ENCODE measurements at places on chromosomes 3 and 15. TPM values are rescaled to one million over a fixed set of nuclear protein-coding genes. Genes with fewer than 3 reads are reported as not detected.

DNA sequence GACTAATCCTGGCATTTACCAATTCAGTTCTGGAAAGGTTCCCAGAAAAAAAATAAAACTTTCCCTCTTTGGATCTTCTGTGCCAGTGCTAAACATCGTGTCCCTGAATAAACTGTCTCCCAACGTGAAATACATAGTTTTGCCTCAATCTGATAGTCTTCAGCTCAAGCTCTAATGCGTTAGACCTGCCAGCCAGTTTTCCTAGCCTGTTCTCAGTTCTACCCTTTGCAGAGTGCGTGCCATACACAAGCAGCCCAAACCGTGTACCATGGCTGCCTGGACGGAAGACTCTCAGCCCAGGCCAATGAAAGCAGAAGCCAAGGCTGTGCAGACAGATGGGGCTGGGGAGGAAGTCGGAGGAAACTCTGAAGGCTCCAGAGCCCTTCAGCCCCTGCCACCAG lies 11.4 kb upstream of the OCA2 start:
- DNase-seq, result no peak

GRCh38 chr3:154792828-154793227 lies 287.3 kb upstream of the MME start:
- DNase-seq, result no peak

DNA sequence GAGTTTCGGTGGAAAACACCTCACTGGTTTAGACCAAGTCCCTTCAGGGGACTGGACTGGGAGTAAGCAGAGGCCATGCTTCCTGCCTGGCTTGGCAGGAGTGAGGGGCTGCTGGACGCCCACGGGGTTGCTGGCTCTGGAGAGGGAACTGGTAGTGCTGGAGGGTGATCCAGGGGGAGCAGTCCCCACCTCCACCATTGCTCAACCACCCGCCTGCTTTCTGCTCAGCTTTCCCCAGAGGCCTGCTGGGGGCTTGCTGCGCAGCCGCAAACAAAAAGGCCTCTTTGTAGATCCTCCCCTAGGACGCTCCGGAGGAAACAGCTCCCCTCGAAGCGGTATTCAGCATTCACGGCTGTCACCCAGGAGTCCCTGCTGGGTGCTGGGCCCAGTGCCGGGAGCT lies 33.5 kb downstream of the EBLN2 start:
- DNase-seq, result no peak

- DNase-seq, result no peak
Observed at GRCh38 chr15:35393398-35393797, 152.6 kb downstream of the DPH6 start.

- DNase-seq, result no peak
Observed at GRCh38 chr3:138477801-138478200, 43.4 kb downstream of the ESYT3 start.

DNA sequence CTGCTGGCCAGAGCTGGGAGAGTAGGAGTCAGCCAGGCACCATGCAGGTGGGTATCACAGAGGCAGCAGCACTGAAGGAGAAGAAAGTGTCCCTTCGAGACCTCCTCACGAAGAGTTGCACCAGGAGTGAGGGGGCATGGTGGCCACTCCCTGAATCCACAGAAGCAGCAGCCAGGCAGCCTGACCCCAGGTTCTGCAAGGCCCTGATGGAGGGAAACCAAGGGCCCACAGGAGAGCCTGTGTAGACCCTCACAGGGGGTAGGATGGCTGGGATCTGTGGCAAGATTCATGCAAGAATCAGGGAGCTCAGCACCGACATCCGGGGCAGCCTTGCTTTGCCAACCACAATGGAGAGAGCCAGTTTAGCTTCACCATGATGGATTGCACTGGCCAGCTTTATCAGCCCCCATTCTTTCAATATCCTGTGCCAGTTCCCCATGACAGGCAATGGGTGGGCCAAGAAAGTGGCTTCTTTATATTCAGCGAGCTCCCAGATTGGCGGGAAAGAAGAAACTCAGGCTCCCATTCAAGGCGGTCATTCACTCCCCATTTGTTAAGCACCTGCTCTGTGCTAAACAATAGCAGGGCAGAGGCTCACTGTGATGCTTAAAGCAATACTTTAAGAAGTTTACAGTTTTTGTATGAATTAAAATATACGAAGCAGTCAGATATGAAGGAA lies 33.5 kb upstream of the TBC1D21 start:
- DNase-seq, result no peak

DNA sequence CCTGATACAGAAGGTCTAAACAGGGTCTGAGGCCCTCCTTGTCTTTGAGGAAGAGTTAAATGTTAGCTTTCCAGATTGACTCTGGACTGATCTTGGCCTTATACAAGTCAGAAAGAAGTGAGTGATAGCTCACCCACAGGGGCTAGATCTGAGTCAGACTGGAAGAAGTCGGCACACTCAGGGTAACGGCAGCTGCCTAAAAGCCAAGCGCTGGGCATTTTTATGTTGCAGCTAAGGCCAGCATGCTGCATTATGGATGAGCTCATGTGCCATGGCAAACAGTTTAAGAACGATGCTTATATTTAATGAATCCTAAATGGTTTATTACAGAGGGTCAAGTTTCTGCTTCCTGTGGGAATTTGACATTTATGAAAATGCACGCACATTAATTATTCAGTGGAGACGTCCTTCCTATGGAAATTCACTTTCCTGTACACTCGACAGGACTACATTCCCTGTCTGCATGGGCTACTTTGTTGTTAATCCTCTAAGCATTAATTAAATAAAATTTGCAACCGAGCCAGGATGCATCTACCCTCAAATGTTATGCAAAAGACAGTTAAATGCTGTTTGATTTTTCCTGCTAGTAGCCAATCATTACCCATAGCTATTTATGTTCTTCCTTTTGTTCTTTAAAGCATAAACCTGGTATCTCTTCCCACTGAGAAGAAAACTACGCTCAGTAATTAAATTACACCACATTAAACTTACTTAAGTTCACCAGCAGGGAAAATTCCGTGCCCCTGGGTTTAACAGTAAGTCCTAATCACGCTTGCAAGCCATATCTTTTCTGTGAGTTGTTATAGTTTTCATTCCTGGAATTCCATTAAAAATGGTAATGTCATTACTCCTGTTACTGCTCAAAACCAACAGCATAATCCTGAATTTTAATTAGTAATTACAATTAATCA lies 762.7 kb upstream of the CFAP20DC start:
- no peak for DNase-seq

DNA sequence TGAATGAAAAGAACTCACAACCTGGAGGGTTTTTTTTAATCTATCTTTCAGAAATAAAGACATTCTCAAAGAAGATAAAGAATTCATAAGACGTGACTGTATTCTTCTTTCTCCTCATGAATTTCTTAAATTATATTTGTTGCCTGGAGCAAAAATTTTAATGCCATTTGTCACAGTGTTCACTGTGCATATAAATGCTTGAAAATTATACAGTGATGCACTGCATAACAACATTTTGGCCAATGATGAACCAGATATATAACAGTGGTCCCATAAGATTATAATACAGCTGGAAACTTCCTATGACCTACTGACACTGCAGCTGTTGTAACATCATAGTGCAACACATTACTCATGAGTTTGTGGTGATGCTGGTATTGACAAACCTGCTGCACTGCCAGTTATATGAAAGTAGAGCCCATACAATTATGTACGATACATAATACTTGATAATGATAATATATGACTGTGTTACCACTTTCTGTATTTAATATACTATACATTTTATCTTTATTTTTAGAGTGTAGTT lies 67.3 kb downstream of the P2RY1 start:
- no peak for DNase-seq

GRCh38 chr15:34147371-34148140 lies 45.7 kb downstream of the PGBD4 start:
- DNase-seq, result no peak

DNA sequence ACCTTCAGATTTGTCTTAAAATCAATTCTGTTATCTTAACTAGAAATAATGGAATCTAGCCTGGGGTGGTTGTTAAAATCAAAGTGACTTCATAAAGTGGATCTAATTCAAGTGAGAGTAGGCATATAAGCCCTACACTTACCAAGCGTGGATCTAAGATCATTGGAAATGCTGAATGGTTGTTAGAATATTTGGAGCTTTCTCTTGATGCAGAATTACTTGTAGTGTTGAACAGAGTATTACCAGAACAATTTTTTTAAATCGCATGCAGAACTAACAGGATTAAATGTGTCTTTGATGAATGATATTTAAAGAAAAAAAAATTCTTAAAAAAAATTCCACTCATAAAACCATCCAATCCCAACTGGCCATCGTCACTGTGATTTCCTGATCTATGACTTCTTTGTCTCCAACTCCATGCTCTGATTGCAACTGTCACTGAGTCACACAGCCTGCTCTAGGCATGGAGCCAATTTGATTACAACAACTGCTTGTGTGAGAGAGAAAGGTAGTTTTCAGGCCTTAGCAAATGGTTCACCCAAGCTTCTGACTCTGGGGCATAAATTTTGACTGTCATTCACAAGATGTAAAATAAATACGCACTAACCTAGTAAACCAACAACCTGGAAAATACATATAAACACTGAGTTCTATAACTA lies 25.9 kb upstream of the SPRED1 start:
- peak; percentile 65 for DNase-seq

DNA sequence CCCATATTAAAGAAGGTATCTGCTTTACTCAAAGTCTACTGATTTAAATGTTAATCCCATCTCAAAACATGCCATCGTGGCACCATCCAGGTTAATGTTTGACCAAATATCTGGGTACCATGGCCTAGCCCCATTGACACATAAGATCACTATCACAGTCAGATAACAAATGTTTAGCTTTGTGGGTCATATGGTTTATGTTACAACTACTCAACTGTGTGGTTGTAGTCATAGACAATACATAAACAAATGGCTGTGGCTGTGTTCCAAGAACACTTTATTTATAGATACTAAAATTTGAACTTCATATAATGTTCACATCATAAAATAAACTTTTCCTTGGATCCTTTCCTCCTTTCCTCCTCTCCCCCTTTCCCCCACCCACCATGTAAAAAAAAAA lies 9.8 kb upstream of the SNRPN start:
- no peak for DNase-seq

GRCh38 chr15:91126080-91126479 lies 26.0 kb downstream of the SV2B start:
- DNase-seq, result peak; percentile 45

DNA sequence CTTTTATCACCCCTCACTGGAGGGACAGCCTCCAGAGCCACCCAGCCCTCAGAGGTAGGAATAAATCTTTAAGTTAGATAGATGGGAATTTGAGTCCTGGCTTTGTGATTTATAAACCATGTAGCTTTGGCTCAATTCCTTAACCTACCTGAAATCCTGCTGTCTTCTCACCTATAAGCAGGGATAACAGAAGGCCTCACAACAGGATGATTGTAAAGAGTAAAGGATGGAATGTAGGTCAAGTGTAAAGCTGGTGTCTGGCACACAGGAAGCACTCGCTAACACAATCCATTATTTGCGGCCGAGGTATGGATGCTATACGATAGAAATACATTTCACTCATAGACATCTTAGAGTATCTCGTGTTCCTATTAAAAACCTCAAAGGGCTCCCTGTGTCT lies 162.9 kb upstream of the LRTM1 start:
- no peak for DNase-seq

GRCh38 chr15:93566762-93567161 lies 477.8 kb upstream of the RGMA start:
- DNase-seq, result no peak

GRCh38 chr3:8446845-8447244 lies 54.8 kb upstream of the LMCD1 start:
- no peak for DNase-seq

- no peak for DNase-seq
Observed at GRCh38 chr3:195094191-195094921, 176.6 kb downstream of the XXYLT1 start.

GRCh38 chr15:65338366-65338765 lies 33.9 kb downstream of the RNU5B-1 start:
- no peak for DNase-seq

DNA sequence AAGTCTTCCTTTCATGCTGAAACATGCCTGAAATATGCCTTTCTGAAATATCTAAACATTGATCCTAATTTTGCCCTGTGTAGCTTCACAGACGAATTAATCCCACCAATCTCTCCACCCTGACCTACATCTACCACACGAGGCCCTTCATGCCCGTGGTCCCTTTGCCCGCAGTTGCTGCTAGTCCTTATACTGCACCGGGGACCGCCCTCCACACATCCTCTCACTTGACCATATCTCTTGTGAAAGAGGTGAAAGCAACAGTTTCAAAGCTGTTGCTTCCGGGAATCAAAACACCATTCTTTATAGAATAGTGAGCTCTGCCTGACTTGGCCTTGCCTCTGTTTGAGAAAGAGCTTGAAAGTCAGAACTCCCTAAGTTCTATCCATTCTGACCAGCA lies 499.5 kb downstream of the NTRK3 start:
- DNase-seq, result no peak

- peak; percentile 47 for DNase-seq
Observed at GRCh38 chr15:53384417-53384816, 375.0 kb downstream of the WDR72 start.

GRCh38 chr15:52567871-52568600 lies 794 bp downstream of the ARPP19 start:
- peak; percentile 43 for DNase-seq

- DNase-seq, result no peak
Observed at GRCh38 chr3:99269606-99270351, 368.3 kb upstream of the DCBLD2 start.

DNA sequence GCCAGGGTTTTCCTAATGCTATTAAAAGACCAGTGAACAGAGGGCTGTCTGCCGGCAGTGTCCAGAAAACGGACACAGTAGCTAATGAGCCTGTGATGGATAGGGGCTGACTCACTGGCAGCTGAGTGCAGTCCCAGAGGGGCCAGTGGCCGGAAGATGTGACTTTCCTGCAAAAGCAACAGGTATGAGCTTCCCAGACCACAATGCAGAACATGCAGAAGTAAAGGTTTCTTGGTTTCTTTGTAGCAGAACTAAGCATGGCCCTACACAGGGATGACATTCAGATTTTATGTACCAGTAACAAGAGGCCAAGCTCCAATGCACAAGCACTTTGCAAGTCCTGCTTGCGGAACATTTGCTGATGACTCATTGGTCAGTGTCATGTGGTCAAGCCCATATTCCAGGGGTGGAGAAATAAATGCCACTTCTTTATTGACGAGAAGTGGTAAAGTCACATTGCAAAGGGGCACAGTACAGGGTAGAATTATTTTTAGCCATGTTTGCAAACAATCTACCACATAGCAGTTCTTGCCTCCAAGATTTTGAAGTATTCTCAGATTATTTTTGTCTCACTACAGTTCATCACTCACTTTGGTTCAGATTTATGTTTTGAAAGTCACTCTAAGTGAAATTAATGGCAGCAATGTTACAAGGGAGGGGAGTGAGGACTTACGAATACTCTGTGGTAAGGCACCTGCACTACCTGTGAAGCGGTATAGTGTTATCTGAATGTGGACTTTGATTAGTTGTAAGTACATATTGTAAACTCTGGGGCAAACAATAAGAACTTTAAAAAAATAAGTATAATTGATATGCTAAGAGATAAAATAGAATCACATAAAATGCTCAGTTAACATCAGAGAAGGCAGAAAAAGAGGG lies 263.3 kb downstream of the ABHD5 start:
- no peak for DNase-seq

GRCh38 chr3:45630325-45630724 lies 35.8 kb downstream of the LIMD1 start:
- DNase-seq, result no peak

ITGB5 gene
- total RNA-seq, result 225 TPM

CFAP92 gene
- total RNA-seq, result 0.92 TPM

KLHL6 gene
- not detected for total RNA-seq

ADAMTS17 gene
- 3.5 TPM for total RNA-seq

RBM15B gene
- total RNA-seq, result 43.8 TPM

SLC6A20 gene
- total RNA-seq, result 7.3 TPM

GABRB3 gene
- total RNA-seq, result not detected

DNAH12 gene
- 0.92 TPM for total RNA-seq
